ENCODE measurements at places on chromosomes 6 and 20.

- DNase-seq = no peak
Observed at GRCh38 chr6:35747877-35748276, 11.0 kb downstream of the ARMC12 start.

DNA sequence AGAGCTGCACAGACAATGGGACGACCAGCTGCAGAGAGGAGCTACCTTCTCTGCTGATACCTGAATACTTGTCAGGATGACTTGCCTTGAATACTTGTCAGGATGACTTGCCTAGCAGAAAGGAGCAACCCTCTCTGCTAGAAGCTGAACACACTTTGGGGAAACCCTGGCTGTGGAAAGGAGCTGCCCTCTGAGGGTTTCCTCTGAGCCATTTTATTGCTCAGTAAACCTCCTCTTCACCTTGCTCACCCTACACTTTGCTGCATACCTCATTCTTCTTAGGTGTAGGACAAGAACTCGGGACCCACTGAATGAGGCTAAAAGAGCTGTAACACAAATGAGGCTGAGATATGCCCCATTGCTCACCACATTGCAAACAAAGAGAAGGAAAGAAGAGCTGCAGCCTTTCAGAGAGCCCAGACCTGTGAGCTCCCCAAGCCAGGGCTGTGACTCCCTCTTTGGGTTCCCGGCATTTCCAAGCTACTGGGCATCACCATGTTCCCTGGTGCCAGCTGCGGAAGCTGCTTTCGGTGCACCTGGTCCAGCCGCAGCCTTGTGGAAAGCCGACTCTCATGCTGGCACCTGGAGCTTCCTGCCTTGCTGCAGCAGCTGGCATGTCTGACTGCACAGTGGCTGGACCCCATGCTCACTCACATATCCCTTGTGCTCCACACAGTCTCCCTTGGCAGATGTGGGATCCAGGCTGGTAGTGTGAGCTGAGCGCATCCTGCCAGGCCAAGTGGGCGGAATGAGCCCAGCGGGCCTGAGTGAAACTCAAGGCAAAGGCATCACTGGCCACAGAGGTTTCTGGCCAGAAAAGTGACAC lies 106.7 kb upstream of the AHI1 start:
- no peak for DNase-seq

DNA sequence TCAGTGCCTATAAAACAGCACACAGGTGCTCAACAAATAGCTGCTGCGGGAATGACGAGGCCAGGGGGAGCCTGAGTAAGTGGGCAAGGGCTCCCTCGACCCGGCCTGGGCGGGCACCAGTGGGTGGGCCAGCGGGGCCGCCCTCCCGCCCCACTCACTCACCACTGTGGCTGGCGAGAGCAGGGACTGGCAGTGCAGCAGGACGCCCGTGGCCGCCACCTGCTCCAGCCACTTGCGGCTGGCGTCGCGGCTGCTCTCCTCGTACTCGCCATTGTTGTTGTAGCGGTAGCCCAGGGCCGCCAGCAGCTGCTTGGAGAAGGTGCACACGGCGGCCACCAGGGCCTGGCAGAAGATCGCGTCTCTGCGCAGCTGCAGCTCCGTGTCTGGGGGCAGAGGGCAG lies 191.5 kb downstream of the PREX1 start:
- no peak for DNase-seq

DNA sequence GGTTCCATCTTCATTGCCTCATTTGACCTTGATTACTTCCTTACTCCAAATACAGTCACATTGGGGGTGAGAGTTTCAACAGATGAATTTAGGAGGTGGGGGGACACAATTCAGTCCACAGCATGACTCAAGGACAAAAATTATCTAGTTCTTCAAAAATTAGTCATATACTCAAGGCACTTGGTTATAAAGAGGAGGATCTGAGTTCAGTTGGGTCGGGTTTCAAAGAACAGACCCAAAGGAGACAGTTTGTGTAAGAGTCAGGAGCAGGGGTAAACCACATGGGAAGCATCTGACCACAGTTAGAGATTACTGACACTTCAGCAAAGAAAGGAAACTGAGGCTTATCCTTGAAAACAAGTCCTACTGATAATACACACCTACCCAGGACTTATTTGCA lies 138.0 kb downstream of the TBC1D7 start:
- no peak for DNase-seq

GRCh38 chr6:168231393-168231957 lies 88.1 kb downstream of the DACT2 start:
- DNase-seq = no peak

DNA sequence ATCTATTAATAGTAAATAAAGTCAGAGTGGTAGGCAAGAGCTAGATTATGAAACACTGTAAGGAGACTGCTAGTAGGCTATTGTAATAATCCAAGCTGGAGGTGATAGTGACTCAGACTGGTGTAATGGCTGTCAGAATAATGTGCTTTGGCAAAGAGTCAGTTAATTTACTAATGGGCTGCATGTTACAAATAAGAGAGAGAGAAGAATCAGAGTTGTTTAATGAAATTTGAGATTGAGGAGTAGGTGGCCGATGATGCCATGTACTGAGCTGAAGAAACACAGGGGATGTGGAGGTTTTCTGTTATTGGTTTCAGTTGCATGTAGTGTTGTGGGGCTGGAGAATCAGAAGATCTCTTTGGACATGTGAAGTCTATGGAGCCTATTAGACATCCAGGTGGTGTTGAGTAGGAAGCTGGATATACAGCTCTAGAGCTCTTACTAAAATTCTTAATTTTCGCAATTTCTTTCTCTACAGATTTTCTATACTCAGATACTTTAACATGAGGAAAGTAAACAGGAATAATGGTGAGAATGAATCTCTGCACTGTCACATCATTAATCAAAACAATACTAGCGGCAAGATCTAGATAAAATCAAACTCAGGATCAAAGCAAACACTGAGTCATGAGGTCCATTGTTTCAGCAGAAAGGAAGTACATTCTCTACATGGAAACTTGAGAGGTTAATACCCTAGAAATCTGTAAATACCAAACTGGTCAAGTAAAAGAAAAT lies 167.7 kb downstream of the SIM1 start:
- DNase-seq = no peak

DNA sequence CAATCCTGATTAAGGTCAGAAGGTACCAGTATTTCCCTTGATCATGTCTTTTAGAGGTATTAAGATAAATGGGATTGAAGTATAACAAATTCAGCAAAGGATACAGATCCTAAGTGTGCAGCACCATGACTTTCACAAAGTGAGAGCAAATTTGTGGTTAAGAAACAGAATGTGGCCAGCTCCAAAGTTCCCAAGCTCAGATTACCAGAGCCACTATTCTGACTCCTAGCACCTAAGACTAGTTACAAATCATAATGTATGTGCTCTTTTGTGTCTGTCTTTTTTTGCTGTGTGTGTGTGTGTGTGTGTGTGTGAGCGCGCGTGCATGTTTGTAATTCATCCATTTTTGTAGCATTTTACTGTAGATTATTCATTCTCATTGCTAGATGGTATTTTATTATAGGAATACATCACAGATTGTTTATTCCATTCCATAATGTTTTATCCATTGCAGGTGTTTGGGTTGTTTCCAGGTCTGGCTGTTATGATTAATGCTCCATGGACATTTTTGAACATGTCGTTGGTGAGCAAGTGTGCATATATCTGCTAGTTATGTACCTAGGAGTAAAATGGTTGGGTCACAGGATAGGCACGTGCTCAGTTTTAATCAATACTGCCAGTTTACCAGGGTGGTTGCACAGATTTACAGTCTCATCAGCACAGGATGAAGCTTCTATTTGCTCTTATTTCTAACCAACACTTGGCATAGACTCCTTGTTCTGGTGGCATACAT lies 314.0 kb upstream of the JAG1 start:
- DNase-seq = no peak

DNA sequence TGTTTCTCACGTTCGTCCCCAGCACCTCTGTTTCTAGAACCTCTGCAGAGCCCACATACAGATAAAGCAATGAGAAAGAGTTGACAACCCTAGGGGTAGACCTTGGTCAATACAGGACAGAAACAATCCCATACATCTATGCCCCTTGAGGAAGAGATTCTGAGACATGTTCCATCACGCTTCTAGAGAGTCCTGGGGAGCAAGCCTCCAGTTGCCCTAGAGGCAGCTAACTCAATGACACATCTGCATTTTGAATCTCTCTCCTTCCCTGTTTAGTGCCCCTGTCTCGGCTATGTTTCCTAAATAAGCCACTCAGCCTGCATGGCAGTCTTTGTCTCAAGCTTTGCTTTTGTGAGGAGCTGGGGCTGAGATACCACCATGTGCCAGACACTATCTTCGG lies 435.3 kb downstream of the CD83 start:
- DNase-seq = no peak

- no peak for DNase-seq
Observed at GRCh38 chr6:43508481-43509141, 1.5 kb downstream of the LRRC73 start.

GRCh38 chr20:5947276-5947675 lies 3.1 kb downstream of the TRMT6 start:
- DNase-seq = no peak

GRCh38 chr20:22805996-22806395 lies 221.6 kb upstream of the FOXA2 start:
- DNase-seq = no peak

GRCh38 chr6:135331002-135331401 lies 149.9 kb downstream of the MYB start:
- no peak for DNase-seq

DNA sequence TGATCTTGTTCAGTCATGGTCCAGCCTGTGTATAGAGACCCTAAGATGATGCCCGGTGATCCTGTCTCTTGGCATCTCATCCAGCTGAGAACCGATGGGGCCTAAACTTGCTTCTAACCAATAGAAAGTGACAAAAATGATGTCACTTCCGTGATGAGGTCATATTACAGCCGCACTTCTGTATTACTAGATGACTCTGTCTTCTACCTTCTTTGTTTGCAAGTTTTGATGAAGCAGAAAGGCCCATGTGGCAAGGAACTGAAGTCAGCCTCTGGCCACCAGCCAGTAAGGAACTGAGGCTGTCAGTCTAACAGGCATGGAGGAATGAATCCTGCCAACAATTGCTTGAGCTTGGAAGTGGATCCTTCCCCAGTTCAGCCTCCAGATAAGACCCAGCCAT lies 32.8 kb upstream of the HLA-C start:
- DNase-seq = no peak

- DNase-seq = no peak
Observed at GRCh38 chr20:32132911-32133549, 23.5 kb downstream of the TM9SF4 start.

GRCh38 chr6:73452107-73452461 lies at the start of gene CGAS:
Gene CGAS, minus strand, starts transcription at chr6:73452297. Its CDS starts 116 bp downstream, at chr6:73452181.
- peak; percentile 35 for DNase-seq
